NCI-H1694 (cell line): ENCODE measurements at places on chromosomes 6 and 20.

GRCh38 chr6:123150076-123150475 is 154.0 kb downstream of the CLVS2 start:
- DNase-seq = no peak

GRCh38 chr6:169700296-169700695 is 1.5 kb downstream of the WDR27 start:
- no peak for DNase-seq

GRCh38 chr20:54139188-54139587 is 34.6 kb downstream of the CYP24A1 start:
- DNase-seq = no peak

GRCh38 chr6:96777113-96777512 is 60.2 kb downstream of the GPR63 start:
- no peak for DNase-seq

GRCh38 chr20:48162621-48163020 is 377.3 kb upstream of the SULF2 start:
- DNase-seq = no peak

GRCh38 chr6:30500421-30501355 is 11.4 kb downstream of the HLA-E start:
- DNase-seq = no peak

GRCh38 chr6:132584698-132585097 is 4.8 kb downstream of the TAAR5 start:
- DNase-seq = no peak

- DNase-seq = no peak
Observed at GRCh38 chr20:45181639-45182038, 6.9 kb downstream of the PI3 start.

DNA sequence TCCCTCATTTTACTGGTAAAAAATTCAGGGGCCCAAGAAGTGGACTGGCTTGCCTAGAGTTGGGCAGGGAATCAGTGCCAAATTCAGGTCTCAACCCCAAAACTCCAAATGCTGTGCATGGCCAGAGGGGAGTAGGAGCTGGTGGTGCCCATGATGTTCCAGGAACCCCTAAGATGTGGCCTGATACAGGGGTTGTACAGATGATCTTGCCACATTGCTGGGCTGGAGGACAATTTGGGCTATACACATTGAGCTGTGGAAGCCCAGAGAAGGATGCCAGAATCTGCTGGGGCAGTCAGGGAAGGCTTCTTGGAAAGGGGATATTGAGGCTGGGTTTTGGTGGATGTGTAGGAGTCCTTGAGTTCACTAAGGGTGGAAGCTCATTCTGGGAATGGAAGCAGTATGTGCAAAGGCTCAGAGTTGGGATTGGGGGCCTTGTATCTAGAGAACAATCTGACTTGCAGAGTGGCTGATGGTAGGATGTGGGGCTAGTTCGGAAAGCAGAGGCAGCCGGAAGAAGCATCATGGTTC is 38.0 kb upstream of the APCDD1L start:
- no peak for DNase-seq

DNA sequence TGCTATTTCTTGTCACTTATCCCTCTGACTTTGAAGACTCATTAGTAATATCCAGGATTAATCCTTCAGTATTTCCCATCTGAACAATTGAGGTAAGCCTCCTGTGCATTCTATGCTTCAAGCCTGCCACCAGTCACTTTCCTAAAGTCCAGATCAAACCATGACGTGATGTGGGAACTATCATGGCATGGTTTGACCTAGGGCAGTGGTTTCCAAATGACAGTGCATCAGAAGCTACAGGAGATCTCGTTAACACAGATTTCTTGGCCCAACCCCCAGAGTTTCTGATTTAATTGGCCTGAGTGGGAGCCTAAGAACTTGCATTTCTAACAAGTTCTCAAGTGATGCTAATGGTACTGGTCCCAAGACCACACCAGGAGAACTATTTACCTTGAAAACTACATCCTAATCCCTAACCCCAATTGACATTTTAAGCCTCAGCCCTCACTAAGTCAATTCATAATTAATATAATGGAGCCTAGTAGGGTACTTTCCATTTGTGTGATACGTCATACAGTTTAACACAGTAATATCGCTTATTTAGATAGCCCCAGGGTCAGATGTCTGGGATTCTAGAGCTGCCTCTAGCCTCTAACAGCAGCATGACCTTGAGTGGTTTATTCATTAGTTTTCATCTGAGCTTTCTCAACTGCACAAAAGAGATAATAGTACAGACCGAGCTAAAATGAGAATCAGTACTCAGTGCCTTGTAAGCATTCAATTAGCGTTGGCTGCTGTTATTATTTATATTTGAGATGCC is 907.6 kb downstream of the TFAP2A start:
- DNase-seq = no peak

DNA sequence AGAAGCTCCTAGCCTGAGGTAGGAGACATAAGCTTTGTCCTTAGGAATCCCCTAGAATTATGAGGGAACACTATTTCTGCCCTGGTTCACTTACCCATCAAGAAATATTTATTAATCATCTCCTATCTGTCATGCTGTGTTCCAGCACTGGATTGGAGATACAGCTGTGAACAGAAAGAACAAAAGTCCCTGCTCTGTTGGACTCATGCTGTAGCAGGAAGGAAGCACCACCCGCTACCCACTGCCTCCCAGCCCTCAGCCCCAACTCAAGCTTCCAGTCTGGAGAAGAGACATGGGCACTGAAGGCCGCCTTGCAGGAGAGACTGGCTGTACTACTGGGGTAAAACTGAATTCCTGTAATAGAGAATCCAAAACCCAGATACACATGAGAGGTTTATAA is 78.0 kb downstream of the MDGA1 start:
- no peak for DNase-seq

- no peak for DNase-seq
Observed at GRCh38 chr20:59134182-59134581, 29.4 kb upstream of the ZNF831 start.

- DNase-seq = no peak
Observed at GRCh38 chr20:14569641-14570040, 232.2 kb upstream of the FLRT3 start.

DNA sequence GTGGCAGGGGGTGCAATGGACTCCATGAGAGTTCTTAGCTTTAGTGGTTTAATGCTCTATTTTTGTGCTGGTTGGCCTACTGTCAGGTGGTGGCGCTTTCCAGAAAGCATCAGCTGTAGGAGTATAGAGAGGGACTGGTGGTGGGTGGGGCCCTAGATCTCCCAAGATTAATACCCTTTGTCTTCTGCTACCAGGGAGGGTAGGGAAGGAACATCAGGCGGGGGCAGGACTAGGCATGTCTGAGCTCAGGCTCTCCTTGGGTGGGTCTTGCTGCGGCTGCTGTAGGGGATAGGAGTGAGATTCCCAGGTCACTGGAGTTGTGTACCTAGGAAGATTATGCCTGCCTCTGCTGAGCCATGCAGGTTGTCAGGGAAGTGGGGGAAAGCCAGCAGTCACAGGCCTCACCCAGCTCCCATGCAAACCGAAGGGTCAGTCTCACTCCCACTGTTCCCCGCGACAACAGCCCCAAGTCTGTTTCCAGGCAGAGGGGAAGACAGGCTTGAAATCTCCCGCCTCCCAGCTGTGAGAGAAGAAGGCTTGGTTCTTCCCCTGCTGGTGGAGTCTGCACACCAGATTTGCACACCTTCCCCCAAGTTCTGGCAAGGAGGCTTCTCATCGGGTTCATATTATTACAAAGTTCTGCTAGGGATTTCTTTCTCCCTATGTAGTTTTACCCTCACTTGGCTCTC is 46.7 kb upstream of the PKIB start:
- no peak for DNase-seq

DNA sequence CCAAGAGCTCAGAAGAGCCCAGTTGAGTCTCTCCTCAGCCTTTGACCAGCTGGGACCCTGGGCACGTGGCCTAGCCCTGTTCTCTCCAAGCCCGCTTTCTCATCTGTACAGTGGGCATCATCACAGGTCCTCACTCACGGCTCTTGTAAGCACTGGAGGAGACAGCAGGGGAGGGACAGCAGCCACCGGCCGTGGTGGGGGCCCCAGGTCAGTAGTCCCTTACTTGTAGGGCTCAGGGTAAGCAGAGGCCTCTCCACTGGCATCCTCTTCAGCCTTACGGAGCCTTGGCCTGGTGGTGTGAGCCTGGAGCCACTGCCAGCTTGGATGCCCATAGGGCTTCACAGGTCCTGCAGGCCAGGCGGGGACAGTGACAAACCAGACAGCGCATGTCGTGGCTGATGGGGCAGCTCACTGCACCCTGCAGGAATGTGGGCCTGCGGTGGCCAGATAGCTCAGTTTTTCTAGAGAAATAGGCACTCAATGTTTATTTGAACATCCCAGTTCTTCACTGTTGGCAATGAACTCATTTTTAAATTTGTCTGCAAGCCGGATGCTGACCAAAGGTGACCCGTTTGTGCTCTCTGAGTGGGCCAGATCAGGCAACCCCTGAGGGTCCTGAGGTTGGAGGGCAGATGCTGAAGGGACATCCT is 65.1 kb downstream of the ADNP start:
- DNase-seq = no peak

DNA sequence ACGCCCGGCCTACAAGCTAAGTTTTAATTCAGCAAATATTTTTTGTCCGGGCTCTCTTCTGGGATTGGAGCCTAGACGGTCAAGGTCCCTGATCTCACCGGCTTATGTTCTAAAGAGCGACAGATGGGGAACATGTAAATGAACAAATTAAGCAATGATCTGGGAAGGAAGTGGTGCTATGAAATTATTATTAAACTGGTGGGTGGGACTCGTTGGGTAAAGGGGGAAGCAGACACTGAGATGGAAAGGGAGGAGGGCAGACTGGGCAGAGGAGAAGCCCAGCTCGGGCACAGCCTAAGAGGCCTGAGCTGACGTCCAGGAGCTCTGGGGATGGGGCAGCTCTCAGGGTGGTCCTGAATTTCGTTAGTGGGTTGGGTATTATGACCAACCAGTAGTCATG is 81.8 kb upstream of the AGPAT4 start:
- DNase-seq = no peak

- DNase-seq = no peak
Observed at GRCh38 chr6:35381132-35381531, 38.8 kb downstream of the PPARD start.

- DNase-seq = no peak
Observed at GRCh38 chr6:80642452-80642851, 536.0 kb downstream of the BCKDHB start.

DNA sequence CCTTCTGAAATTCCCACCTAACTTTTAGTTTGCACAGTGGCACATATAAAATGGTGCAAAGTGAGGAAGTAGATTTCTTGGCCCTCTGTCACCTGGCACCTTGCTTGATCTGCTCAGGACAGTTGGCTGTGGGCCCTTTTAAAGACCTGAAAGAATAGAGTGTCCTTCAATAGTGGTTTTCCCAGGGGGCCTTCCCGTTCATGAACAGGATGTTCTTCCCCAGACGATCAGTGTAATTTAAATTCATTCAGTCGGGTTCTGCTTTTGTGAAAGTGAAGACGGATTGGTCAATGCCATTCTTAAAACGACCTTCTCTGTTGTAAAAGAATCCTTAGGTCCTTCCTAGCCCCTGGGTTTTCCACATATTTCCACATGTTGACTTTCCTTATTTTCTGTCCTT is 178.5 kb downstream of the SASH1 start:
- no peak for DNase-seq

DNA sequence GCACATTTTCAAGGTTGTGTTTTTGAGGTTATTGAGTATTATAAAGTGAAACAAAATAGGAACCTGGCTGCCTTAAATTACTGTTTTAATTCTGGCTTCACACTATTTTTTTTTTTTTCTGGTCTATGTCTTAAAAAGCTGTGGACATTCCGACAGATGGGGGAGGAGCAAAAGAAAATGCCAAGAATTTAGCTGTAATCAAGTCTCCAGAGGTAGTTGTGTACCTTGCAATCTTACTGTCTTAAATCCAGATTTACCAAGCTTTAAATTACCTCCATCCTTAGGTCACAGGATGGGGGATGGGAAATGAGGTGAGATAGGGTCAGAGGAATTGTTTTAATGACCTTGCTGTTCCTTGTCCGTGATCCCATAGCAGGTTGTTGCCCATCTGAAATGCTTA is 182.8 kb downstream of the UTRN start:
- no peak for DNase-seq

DNA sequence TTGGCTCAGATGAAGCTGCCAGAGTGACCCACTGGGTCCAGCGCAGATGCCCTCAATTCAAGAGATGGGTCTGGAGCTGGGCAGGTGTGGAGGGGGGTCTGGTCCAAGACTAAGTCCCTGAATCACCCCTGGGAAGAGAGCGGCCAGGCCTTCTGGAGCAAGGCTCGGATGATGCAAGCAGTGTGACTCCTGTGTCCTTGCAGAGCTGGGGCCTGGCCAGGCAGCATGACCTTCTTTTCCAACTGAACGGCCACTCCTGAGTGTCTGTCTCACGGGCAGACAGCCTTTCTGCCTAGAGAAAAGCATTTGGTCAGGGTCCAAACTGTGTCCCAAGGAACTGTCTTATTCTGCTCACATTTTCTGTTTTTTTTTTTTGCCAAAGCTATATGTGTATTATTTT is 42.6 kb upstream of the FNDC1 start:
- no peak for DNase-seq

DNA sequence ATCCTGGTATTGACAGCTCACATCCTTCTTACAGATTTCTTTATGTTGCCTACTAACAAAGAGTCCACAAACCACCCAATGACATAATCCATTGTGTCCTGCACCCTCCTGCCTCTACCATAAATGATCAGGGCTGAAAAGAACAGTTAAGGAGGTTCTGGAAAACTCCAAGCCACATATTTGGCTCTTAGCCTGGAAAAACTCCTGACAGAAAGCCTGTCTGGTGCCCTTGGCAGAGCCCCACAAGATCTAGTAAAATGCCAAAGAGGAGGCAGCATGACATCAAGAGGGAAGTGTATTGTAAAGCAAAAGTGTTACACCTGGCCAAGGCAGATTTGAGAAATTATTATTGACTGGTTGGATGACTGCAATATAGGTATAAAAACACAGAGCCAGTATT is 126.4 kb upstream of the VGLL2 start:
- DNase-seq = no peak

DNA sequence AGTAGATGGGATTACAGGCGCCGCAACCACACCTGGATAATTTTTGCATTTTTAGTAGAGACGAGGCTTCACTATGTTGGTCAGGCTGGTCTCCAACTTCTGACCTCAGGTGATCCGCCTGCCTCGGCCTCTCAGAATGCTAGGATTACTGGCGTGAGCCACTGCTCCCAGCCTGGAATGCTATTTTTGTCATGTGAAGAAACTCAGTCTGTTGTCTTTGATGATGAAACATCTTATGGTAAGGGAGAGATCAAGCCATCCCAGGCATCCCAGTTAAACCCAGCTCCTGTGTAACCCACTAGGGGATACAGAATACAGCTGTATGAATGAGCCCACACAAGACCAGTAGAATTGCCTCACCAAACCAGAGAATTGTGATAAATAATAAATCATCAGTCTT is 83.6 kb upstream of the RBM24 start:
- no peak for DNase-seq

DNA sequence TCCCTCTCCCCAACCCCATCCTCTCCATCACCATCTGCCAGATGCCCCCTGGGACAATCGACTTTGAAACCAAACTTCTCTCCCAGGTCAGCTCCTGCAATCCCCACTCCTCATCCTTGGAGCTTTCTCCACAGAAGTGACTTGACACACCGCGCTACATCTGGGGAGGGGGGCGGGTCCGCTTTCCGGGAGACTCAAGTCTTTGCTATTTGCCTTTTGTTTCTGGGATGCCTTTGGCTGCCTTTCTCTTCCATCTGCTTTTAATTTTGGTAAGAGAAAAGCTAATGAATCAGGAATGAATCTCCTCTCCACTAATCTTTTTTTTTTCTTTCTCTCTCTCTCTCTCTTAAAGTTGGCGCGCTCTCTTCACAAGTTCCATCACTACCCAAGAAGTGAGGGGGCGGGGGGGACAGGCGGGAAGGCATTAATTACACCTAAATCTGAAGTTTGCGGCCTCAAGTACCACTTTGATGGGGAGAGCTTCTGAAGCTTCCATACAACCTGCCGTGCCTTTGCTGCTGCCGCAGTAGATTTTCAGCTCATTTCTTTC is 664 bp upstream of the TPBG start:
- no peak for DNase-seq
